NCI-H460 (cell line): ENCODE measurements at places on chromosomes 4 and X.

GRCh38 chr4:123802082-123802645 lies 405.6 kb downstream of the SPRY1 start:
- DNase-seq, result no peak

DNA sequence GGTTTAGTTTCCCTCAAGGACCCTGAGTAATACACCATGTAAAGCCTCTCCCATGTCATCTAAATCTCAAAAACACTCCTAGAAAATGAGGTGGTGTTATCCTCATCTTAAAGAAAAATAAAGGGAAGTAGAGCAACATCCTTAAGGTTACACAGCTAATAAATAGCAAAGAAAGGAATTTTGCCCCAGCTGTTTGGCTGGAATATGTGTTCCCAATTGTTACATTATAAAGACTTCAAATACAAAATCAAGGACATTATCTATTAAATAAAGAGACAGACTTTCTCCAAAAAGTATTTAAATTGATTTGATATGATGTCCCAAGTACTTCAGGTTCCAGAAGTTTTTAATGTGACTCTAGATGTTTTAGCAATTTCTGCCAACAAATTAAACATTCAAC lies 57.9 kb upstream of the IL15 start:
- DNase-seq, result no peak

GRCh38 chr4:86099348-86099747 lies 260.5 kb downstream of the MAPK10 start:
- no peak for DNase-seq

- no peak for DNase-seq
Observed at GRCh38 chrX:119095936-119096335, 23.1 kb downstream of the CT47C1 start.

DNA sequence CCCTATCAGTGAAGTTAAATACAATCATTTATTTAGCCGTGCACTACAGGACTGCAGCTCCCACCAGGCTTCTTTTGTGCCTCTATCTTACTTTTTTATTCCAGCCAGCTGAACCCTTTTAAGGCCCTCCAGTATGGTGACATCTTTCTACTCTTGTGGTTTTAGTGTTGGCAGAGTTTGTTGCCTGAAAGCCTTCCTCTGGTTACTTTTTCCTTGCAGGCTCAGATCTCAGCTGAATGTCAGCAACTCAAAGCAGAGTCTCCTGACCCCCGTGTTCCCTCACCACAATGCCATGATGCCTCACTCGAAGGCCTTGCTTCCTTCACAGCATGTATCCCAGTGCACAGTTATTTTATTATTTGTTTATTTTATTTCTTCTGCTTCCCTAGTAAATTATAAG lies 818.9 kb upstream of the LCORL start:
- no peak for DNase-seq

GRCh38 chr4:165288639-165289422 lies 38.6 kb upstream of the MSMO1 start:
- DNase-seq, result no peak

- DNase-seq, result no peak
Observed at GRCh38 chr4:184861047-184861446, 35.3 kb upstream of the ACSL1 start.

DNA sequence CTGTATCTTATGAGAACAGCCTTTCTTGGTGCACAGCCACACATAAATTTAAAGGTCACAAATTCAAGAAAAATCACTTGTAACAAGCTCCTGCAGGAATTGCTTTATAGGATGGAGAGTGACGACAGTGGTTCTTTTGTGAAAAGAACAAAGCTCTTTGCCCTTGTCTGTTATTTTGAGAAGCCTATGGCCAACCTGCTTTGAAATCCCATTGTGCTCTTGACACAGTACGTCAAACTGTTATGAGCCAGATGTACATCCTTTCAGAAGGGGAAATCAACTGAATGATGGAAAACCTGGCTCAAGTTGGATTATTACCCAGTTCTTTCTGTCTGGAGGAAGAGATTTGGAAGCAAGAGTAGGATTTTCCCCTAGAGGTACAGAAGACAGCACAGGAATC lies 1454.2 kb downstream of the ARAP2 start:
- DNase-seq, result no peak

GRCh38 chr4:112410804-112411203 lies 105.2 kb downstream of the NEUROG2 start:
- DNase-seq, result no peak

DNA sequence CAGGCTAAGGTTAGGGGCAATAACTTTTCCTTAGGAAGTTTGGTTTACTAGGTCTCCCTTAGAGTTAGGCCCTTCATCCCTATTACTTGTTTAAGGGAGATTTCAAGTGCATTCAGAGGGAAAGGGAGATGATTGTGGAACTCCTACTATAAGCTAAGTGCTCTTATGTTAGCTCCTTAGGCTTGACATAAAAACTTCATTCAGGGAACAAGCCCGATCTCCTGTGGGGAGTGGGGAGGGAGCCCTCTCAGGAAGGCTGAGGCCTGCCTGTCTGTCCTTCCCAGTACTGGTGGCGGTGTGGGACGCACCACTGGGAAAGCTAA lies 8.0 kb downstream of the KLF3 start:
- no peak for DNase-seq

GRCh38 chrX:70134116-70134477 lies 850 bp downstream of the IGBP1 start:
- DNase-seq, result no peak

GRCh38 chr4:75285837-75286236 lies 228.4 kb downstream of the RCHY1 start:
- no peak for DNase-seq

DNA sequence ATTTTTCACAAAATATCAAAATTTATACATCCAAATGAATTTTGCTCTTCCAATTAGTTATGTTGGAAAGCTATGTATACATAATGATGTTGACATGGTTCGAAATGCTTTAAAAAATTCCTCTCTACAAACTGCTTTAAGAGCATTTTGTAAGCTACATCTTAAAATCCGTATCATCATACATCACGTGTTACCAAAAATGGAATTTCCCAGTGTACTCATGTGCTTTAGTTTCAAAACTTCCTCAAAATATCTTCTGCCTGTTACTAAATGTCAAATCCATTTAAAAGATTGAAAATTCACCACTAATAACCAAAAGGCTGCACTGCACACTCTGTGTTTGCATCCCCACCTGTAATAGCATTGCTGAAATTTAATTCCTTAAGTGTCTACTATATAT lies 87.9 kb downstream of the WDFY3 start:
- DNase-seq, result no peak

- DNase-seq, result no peak
Observed at GRCh38 chr4:38315286-38315685, 348.7 kb upstream of the KLF3 start.

GRCh38 chr4:153345012-153345981 lies 809 bp downstream of the MND1 start:
- no peak for DNase-seq

GRCh38 chrX:45184211-45184610 lies 16.5 kb downstream of the DIPK2B start:
- no peak for DNase-seq

DNA sequence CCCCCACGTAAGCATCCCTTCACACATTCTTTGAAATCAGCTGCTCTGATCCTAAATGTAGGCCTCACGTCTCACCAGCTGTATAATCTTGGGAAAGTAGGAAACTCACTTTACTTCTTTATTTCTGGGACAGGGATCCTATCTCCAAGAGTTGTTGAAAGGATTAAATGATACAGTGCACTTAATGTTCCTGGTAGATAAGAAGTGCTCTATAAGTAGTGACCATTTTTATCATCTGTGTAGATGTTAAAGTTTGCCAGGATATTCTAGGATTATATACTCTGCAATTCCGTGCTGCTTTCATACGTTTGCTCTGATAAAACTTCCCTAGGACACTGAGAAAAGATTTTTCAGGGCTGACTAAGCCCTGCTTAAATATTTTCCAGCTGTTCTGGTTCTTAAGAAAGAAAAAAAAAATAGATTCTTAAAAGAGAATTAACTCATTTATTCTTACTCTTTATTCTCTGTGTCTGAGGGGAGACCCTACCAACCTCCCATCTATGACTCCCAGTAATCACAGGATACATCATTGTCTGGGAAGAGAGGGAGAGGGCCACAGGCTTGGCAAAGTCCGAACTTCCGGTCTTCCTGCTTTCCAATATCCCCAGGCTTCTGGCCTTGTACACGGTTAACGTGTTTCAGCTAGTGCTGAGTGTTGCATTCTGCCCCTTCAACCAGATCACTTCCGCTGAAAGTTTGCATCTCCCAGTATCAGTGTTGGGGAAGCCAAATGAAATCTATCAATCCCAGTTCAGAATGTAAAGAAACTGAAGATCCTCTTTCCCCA lies 269.2 kb downstream of the TRIML1 start:
- no peak for DNase-seq

DNA sequence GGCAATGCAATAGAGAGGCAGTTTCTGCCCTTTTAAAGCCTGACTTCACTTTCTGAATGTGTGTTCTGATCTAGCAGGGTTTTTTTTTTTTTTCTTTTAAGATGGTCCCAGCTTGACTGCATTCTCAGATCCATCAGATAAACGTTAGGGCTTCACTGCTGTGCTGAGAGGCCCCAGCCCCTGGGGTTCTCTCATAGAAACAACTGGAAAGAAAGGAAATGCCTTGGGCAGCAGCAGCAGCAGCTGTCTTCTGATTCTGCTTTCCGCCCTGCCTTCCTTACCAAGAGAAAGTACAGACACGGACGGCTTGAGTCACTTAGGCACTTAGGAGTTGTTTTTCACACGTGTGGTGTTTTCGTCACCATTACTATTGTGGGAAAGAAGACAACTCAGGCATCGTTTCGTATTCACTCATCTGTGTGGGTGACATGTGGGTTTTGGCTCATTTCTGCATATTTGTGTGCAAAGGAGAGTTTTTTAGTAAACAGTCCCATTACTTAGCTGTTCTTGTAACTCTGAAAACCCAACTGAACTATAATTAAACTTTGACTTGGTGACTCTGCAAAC lies 172.0 kb downstream of the PTTG2 start:
- peak; percentile 86 for DNase-seq

DNA sequence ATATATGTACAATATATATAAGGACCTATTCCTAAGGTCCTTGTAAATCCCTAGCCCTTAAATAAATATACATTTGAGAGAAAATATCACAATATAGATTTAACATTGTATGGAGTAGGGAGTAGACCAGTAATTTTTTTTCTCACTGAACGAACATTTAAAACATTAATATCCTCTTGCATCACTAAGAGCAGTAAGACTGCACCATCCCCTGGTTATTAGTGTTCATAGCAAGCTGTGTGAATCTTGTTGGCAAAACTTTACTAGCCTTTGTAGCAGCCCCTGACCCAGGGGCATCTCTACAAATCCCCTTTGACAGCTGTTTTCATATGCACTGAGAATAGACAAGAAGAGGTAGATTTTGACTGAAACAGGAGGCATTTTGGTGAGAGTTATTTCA lies 146.5 kb downstream of the IL1RAPL2 start:
- DNase-seq, result no peak

- DNase-seq, result peak; percentile 45
Observed at GRCh38 chrX:40107291-40108161, 9.8 kb upstream of the BCOR start.

DNA sequence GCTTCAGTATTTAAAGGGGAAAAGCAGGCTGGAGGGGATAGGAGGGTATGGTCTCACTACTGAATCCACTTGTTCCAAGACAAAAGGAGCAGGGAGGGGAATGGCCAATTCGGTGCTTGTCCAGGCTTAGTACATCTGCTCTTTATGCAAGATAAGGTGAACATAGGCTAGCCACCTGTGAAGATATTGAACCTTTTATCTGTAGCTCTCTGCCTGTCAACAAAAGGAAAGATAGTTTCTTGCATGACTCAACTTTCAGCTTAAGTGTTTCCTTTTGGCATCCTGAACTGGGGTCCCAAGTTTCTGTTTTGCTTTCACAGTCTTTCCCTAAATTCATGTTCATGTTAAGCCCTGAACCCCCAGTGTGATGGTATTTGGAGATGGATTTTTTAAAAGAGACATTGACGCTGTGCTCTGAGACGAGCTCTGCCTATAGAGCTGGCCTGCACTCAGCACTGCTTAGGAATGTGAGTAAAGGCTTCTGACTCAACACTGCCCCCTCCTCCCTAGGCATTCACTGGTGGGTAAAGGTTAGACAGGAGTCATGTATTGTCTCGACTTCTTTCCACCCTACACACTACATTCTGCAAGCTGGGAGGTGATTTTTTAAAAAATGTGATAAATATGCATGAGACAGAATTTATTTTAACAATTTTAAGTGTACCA lies 28.2 kb downstream of the FAM149A start:
- DNase-seq, result no peak

GRCh38 chr4:47068986-47069385 lies 37.6 kb downstream of the GABRB1 start:
- DNase-seq, result no peak

DNA sequence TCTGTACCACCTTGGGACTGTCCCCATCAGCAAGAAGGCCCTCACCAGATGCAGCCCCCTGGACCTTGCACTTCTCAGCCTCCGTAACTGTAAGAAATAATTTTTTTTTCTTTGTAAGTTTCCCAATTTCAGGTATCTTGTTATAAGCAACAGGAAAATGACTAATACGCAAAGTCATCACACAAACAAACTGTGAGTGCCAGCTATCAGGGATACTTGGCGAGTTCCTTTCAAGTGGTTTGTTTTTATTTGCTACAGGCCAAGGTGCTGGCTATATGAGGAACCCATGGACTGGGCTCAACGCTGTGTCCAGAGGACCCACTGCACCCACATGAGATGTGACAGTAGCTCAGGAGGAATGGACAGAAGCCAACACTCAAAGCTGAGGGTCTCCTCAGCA lies 11.5 kb upstream of the GPM6B start:
- no peak for DNase-seq

DNA sequence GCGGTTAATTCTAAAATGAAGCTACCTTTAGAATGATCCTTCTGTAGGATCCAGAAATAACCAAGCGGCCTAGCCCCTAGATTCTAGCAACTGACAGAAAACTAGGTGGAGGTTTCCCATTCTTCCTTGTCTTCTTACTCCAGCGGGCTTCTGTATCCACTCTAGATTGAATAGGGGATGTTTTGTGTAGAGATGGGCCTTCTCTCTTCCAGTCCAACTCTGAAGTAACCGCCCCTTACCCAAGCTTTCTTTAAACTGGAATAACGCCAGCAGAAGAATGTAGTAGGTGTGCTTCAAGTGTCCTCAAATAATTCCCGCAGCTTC lies 386 bp upstream of the TMEM184C start:
- no peak for DNase-seq

DNA sequence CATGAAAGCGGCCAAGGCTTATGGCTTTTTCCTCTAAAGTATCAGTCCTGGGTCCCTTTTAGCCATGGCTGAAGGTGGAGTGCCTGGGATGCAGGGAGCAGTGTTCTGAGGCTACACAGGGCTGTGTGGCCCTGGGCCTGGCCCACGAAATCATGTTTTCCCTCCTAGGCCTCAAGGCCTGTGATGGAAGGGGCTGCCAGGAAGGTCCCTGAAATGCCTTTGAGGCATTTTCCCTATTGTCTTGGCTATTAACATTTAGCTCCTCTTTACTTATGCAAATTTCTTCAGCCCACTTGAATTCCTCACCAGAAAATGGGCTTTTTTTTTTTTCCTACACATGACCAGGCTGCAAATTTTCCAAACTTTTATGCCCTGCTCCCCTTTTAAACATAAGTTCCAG lies 657.0 kb downstream of the DACH2 start:
- DNase-seq, result no peak

DNA sequence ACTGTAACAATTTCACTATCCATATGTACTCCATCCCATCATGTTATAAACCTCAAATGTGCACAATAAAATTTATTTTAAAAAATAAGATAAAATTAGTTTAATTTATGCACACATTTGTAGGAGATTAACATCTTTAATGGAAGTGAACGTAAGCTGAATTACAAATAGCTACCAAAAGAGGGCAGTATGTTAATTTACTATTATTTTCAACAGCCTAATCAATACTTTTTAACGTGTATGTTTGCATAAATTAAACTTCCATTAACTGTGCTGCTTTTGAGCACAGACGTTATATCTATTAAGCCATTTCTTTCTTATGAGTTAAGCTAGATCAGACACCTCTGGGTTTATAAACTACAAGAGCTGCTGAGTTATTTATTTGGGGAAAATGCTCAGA lies 56.5 kb upstream of the PHKA2 start:
- DNase-seq, result no peak
